Right ventricle myocardium inferior (tissue), 1 donor: ENCODE measurements at places on chromosomes 2 and 18.
A peak's percentile ranks its signal among the peaks of the same experiment; 100 is the strongest.

DNA sequence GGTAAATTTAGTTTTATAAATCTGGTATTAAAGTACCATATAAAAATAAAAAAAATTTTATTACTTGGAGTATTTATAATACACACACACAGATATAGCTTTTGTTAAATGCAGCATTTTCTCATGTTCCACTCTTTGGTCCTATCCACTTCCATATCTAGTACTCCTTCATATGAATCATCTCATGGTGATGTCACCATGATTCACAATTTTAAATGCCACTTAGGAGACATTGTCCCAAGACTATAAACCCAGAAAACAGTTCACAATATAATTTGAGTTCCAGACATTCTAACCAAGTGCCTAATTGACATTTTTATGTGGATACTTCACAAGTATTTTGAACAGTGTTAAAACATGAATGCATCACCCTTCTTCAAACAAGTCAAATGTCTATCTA lies 1398.3 kb downstream of the DSC3 start:
- DNase-seq = no peak

- no peak for DNase-seq
Observed at GRCh38 chr2:38407111-38407682, 30.1 kb upstream of the ATL2 start.

- no peak for DNase-seq
Observed at GRCh38 chr2:117108741-117109267, 705.7 kb upstream of the DDX18 start.

- no peak for DNase-seq
Observed at GRCh38 chr2:116952254-116952653, 862.2 kb upstream of the DDX18 start.

DNA sequence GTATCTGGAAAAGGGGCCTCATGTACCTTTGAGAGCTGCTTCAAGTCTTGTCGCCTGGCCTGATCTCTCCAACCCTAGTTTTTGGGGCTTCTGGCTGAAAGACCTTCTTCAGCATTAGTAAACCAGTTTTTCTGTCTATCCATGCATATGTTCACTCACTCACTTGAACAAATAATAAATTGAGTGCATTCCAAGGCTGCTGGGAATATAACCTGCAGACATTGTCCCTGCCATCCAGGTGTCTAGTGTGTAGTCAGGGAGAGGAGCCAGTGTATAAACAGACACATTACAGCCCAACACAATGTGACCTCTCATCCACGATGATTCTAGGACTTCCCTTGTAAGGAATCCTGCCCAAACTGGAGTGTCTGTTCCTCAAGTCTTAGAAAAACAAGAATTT lies 262.1 kb downstream of the PRKCE start:
- no peak for DNase-seq

DNA sequence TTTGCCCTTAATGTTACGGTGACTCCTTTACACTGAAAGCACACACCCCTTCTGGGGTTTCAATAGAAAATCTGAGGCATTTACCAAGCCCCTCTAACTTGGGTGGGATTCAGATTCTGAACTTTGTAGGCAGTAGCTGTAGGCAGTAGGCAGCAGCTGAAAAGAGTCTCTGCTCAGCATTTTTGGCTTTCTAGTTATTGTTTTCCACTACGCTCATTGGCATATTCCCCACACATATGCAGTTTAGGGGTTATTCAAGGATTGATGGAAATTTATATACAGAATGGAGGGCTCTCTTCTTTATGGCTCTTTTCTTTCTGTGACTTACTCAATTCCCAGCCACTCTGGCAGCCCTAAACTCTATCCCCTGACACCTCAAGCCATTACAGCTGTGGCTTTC lies 232.7 kb upstream of the REV1 start:
- DNase-seq = no peak

GRCh38 chr2:56985609-56986008 lies 801.8 kb downstream of the CCDC85A start:
- no peak for DNase-seq

GRCh38 chr2:239831861-239832489 lies 193.2 kb downstream of the NDUFA10 start:
- DNase-seq = peak; percentile 3

DNA sequence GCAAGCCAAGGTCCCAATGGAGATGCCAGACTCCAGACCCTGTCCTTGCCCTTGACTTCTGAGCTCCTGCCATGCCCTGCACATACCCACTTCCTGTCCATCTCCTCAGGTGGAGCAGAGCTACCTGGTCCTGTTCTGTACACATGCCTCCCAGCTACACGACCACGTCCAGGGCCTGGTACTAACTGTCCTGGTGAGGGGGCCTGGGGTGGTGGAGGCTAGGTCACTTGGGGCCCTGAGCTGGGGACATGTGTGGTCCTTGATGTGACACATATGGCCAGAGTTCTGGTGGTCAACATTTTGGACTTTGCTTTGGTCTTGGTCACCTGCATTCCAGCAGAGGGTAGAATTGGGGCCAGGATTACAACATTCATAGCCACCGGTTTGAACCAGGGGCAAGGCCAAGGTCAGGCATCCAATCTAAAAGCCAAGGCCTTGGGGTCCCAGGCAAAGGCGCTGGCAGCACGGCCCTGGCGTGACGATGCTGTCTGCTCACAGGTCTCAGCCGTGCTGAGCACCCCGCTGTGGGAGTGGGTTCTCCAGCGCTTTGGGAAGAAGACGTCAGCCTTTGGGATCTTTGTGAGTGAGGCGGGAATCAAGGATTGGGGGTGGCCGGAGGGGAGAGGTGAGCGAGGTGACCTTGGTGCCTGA lies 12.6 kb downstream of the MFSD2B start:
- no peak for DNase-seq

- peak; percentile 89 for DNase-seq
Observed at GRCh38 chr18:79576686-79577351, 102.8 kb upstream of the CTDP1 start.

- DNase-seq = no peak
Observed at GRCh38 chr2:64442801-64443429, 11.0 kb upstream of the LGALSL start.

GRCh38 chr2:174856447-174856846 lies 92.2 kb upstream of the CHRNA1 start:
- DNase-seq = no peak

- no peak for DNase-seq
Observed at GRCh38 chr2:10339647-10340592, 37.2 kb downstream of the HPCAL1 start.

- no peak for DNase-seq
Observed at GRCh38 chr18:76548541-76548940, 53.5 kb upstream of the ZNF516 start.

DNA sequence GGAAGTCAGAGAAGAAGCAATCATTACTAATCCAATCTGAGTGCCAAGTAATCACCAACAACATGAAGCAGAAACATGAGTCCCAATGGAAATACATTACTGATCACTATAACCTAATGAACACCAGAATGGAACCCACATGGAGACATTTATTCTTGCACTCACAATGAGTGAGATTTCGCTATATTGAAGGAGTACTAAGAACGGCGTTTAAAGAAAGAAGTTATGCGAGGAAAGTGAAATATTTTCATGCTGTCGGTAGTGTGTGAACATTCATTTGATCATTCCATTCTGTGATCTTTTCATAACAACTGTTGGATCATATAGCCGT lies 181.1 kb downstream of the IRS1 start:
- no peak for DNase-seq

DNA sequence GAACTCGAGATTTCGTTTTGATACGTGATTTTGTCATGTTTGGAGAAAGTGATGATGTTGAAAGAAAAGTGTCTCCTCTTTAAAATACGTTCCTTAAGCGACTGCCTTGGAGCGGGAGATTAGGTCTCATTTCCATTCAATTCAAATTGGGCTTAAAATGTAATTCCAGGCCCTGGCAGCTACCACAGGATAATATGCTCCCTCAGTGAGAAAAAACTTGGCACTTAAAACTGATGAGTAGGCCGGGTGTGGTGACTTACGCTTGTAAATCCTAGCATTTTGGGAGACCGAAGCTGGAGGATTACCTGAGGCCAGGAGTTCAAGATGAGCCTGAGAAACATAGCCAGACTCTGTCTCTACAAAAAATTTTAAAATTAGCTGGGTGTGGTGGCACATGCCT lies 146.3 kb upstream of the L3MBTL4 start:
- no peak for DNase-seq

DNA sequence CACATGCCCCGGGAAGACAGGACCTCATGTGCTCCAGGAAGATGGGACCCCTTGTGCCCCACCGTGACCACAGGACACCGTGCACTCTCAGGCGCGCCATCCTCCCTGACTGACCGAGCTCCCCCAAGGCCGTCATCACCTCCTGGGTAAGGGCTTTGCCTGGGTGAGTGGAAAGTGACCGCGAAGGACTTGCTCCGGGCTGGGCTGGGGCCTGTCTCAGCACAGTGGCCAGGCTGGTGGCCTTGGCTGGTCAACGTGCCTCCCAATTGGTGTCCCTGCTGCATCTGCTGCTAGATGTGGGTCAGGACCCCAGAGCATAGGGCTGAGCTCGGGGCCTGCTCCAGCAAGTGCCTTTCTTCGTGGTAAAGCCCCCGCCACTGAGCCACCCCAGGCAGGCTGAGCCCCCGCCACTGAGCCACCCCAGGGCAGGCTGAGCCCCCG lies 69.7 kb upstream of the CTDP1 start:
- no peak for DNase-seq

GRCh38 chr2:6140509-6140908 lies 448.3 kb downstream of the SOX11 start:
- no peak for DNase-seq

DNA sequence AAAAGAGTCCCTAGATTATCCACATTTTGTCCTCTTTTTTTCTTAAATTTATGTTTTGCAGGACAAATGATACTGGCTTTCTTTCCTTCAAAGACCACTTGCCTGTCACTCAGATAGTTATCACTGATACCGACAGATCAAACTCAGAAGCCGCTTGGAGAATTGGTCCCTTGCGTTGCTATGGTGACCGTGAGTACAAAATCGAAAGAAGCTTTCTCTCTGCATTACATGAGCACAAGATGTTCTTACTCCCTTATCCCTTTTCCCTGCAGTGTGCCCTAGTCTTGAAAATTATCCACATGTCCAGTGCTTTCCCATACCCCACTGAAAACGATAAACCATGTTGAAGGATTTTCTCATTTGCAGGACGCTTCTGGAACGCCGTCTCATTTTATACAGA lies 738.5 kb downstream of the CNTNAP5 start:
- no peak for DNase-seq

- DNase-seq = no peak
Observed at GRCh38 chr2:71892896-71893295, 254.8 kb downstream of the CYP26B1 start.

DNA sequence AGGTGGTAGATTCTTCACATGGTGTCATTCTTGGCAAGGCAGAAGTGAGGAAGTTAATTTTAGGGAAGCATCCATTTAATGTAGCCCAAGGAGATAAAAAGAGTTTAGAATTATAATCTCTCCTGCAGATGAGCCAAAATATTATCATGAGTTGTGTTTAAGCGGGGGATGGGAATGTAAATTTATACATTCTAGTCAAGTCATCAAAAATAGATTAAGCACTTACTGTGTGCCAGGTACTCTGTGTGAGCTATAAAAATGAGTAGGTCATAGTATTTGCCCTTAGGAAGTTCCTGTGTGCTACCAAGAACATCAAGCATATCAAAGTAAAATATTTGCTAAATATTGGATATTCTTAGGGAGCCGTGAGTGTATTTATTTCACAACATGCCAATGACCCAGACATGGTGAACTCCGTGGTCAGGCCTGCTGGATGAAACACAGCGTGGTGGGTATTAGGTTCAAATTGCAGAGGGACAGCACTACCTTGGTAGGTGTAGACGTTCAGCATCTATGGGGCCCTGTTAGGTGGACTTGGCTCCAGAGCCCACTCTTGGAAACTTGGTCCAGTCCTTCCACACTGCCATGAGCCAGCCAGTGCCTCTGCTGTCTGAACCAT lies 37.4 kb downstream of the MEIS1 start:
- no peak for DNase-seq

- DNase-seq = no peak
Observed at GRCh38 chr2:180601016-180601415, 379.4 kb upstream of the UBE2E3 start.

DNA sequence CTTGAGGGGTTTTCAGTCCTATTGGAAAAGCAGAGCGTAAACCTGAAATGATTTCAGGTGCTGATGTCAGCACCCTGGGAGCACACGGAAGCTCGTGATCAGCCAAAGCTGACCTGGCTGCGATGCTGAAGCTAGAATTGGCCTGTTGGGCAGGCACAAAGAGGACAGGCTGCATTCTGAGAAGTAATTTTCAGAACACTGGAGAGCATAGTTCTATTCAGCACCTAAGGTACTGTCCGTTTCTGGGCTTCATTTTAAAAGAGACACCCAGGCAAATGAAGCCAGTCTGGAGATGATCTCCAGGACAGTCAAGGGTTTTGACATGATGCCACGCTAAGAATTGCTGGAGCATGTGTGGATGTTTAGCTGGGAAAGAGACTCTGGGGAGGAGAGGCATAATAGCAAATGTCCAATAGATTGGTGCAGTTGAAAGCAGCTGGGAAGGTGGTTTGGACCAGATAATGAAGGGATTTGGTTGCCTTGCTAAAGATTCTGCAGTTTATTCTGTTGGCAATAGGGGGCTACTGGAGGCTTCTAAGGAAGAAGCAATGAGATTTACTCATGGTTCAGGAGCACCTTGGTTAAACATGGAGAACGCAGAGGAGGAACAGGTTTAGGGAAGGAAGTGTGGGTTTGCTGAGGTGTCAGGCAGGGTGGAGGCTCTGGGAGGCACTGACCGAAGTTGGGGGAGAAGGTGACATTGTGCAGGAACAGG lies 86.6 kb downstream of the ACOXL start:
- DNase-seq = no peak

GRCh38 chr2:5482929-5483331 lies 209.3 kb upstream of the SOX11 start:
- DNase-seq = no peak

DNA sequence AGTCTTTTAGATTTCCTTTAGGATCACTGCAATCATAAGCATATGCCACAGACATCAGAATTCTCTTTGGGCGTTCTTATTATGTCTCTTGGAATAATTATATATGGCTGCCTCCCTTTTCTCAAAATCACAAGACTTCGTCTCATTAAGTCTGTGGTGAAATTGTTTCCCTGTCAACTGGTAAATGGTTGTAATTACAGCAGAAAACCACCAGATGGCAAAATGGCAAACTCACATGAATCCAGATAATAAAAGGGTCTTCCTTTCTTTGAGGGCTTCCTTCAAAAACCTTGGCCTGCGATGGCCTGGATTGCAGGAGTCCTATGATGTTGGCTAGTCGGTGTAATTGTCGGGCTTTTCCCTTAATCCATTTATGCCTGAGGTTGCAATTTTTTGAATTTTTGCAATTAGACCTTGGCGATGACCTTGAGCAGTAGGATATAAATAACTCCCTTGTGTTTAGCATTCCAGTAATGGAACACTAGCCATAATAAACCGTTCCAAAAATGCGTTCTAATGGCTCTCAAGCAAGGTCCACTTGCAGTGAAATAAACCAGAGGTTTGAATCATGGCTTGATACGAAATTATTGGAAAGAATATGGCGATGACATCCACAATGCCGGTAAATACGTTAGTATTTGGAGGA lies 656.4 kb downstream of the MBD2 start:
- DNase-seq = no peak

- DNase-seq = no peak
Observed at GRCh38 chr2:228600265-228600664, 418.8 kb upstream of the SPHKAP start.
